Activated CD4-positive, alpha-beta T cell treated with anti-CD3 and anti-CD28 coated beads, Interleukin-2, Interleukin-4, amounts not matched to agents 100 ng/mL and 50 ng/mL, durations not matched to agents 16 hours and 8 hours (primary cell): ENCODE measurements at places on chromosomes 5 and 9.

GRCh38 chr5:53063176-53063575 lies 46.4 kb downstream of the MOCS2 start:
- no peak for DNase-seq

- DNase-seq, result no peak
Measured at GRCh38 chr9:98777618-98778017, 18.7 kb downstream of the ANKS6 start.

DNA sequence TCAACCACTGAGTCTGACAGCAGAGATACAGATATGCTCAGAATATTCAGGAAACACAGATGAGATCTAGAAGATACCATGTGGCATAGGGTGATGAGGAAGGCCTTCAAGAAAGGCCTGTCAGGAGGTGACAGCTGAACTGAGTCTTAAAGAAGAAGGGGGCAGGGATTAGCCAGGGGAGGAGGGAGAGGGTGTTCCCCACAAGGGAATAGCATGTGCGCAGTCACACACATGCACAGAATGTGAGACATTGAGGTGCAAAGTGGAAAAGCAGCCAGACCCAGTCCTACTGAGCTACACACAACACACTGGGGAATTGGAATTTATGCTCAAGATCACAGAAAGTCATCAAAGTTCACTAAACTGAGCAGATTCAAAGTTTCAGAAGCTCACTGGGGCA lies 3.0 kb upstream of the SLC25A48 start:
- DNase-seq, result no peak

GRCh38 chr9:121601194-121601593 lies 50.2 kb upstream of the DAB2IP start:
- DNase-seq, result peak; percentile 1

DNA sequence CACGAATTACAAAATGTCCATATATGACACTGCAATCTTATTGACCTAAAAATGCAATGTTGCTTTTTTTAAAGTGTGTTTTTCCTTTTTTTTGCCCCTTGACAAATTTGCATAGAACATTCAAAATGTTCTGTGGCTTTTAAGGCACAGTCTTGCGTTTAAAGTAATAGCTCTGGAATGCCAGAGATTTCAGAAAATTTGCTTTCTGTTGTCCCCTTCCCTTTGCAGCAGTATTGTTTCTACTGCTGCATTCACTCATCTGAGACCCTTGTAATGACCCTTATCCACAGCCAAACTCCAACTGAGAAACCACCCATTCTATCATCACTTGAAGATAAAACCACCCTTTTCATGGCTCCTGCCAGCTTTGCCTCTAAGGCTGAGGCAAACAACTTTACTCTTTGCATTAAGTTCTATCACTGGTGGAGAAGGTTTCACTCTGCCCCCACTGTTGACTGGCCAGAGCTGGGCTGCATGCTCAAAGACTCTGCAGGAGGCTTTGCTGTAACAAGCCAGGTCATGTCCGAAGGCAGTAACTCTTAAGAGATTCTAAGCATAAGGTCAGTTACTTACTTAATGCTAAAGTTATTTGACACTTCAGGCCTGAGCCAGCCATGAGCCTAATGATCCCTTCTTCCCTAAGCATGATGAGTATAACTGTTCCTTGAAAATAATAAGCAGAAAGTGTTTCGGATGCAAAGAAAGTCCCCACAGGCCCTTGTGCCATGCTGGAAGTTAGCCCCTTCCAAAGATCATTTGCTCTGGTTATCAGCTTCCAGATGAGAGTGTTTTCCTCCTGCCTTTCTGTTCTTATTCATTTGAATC lies 101.9 kb downstream of the CD180 start:
- no peak for DNase-seq

DNA sequence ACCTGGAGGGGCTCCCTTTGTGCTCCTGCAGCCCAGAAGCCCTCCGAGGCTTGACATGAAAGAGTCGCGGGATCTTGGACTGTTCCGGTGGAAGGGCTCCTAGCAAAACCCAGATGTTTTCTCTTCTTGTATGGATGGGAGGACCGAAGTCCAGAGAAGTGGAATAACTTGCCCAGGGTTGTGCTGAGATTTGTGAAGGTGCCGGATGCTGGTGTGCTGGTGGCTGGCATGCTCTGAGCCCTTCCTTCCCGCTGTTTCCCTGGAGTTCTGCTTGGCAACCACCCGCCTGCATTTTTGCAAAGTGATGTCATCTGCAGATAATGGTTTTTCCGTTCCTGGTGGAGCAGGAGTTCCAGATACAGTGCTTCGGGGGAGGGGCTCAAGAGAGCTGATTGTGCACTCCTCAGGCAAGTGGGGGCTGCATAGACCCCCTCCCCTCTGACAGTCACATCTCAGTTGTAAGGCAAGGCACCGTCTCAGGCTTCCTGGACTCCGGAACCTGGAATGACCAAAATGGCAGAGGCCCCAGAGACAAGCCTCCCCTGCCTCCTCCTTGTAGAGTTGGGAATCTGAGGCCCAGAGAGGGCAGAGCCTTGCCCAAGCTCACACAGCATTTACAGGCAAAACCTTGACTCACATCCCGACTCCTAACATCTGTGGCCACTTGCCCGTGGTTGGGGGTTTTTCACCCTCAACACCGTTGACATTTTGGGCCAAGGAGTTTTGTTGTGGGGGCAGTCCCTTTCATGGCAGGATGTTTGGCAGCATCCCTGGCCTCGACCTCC lies 157.0 kb downstream of the RGS3 start:
- no peak for DNase-seq

DNA sequence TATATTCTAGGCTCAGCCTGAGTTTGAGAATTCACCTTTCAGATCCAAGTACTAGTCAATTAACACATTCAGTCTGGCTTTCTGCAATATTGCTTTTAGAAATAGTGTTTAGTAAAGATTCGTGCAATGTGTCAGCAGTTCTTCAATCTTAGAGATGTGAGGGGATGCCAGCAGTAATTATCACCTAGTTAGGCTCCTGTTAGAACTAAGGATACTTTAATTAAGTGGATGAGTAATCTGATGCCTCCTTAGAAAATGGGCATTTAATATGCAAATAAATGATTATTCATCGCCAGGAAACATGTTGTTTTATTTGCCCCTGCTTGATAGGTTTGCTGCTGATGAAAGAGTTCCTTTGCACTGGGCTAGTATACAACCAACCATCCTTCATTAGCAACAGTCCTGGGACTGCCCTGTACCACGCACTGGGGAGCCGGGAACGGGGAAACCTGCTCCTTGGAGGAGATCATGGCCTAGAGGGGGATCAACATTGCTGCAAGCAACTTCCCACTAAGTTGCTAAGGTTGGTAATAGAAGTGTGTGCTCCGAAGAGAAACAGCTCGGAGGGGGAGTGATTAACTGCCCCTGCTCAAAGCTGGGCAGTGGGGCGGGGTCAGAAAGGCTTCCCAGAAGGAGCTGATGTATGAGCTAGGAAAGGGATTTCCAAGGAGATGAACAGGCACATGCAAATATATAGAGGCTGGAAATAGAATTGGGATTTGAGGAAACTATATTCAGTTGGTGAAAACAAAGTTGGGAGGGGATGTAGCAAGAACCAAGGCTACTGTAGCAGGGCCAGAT lies 231.8 kb downstream of the DRD1 start:
- DNase-seq, result no peak

DNA sequence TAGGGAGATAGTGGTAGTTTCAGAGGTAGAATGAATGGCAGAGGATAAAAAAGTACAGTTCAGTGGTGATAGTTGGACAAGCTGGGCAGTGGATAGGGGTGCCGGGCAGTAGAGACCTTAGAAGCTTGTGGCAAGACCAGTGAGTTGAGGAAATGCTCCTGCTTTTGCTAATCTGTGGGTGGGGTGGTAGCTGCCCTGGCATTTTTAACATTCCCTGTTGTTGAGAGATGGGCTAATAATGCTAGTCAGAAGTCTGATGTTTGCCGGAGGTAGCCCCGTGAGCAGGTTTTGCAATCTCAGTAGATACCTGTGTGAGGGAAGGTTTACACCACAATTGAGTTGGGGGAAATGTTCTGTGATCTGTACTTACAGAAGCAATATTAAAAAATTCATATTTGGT lies 91.1 kb downstream of the TRIO start:
- DNase-seq, result no peak

GRCh38 chr5:149837680-149838269 lies 106.8 kb downstream of the PDE6A start:
- peak; percentile 11 for DNase-seq

DNA sequence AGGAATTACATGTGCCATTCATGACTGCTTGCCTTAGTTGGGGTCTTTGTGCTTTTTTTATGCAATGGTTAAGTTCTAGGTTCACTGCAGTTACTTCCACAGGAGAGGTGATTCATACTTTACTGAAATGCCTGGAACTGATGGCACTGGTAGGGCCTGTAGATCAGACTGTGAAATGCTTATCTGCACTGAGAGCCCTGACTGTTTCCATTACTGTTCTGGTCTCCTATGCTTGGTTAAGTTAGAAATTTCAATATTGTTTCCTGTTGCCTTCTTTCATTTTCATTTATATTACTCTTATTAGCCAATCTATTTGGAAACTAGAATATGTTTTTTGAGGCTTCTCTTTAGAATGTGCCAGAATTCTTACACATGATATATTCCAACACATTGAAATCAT lies 484.1 kb upstream of the SEMA6A start:
- DNase-seq, result no peak

DNA sequence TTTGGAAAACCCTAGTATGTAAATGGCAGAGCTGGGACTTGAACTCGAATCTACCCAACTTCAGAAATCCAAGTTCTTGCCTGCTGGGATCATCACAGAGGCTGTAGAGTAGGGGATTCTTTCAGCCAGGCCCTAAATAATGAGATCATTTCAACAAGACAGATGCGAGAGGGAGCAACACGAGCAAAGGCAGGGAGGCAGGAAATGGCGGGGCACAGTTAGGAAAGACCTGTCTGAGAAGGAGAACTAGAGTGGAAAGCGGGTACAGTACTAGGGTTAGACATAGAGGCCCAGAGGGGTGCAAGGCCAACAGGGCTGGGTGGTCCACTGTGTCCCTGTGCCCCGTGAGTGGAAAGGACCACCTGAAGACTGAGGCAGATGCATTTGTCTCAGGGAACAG lies 46.1 kb downstream of the MVB12B start:
- no peak for DNase-seq

DNA sequence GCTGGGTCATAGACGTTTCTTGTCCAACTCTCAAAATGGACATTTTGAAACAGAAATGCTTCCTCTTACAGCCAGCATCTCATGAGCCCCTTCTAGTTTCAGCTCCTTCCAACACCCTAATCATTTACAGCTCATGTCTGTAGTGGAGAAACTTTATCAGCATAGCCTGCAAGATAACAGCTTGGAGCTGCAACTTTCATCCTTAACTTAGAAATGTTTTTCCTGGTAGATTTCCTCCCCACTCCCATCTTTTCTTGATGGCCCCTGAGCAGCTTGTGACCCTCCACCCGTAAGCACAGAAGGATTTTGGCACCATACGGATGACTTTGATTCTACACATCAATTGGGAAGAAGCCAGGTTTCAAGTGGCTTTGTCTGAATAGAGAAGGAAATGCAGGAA lies 53.5 kb upstream of the TGFBR1 start:
- no peak for DNase-seq

- DNase-seq, result no peak
Measured at GRCh38 chr5:173743641-173744343, 127.3 kb upstream of the BOD1 start.

DNA sequence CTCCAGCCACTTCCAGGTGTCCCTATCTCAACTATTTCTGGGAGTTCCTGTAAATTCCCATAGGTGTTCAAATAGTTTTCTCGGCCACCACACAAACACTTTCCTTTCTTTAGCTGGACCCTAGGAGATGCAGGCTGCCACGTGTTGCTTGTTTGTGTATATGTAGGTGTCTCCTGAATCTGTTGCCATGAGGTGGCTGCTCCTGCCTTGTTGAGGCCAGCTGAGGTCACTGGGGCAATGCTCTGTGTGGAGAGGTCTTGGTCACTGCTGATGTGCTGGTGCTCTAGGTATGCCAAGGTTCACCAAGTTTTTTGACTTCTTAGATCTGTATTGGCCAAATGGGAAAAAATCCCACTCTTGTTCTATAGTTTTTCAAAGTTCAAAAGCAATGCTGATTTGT lies 132.5 kb upstream of the CHD1 start:
- DNase-seq, result no peak

DNA sequence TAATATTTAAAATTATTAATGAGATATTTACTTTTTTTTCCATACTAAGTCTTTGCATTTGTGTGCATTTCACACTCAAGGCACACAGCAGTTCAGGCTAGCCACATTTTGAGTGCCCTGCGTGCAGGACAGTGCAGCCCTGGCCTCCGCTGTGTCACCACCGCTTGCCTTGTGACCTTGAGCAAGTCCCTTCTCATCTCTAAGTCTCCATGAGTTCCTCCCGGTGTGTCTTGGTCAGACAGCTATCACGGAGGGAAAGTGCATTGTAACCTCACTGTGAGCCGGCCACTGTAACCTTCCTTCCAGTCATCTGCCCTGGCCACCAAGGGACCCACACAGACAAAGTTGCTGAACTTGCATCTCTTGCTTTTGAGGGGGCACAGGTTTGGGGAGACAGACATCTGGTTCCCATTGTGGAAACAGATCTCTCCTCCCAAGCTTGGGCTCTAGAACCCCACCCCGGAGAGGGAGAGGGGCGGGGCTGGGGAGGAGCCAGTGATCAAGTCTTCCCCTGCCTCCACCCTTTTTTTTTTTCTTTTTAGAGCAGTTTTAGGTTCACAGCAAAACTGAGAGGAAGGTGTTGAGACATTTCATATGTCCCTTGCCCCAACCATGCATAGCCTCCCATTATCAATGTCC lies 96.8 kb downstream of the C9orf50 start:
- DNase-seq, result no peak

DNA sequence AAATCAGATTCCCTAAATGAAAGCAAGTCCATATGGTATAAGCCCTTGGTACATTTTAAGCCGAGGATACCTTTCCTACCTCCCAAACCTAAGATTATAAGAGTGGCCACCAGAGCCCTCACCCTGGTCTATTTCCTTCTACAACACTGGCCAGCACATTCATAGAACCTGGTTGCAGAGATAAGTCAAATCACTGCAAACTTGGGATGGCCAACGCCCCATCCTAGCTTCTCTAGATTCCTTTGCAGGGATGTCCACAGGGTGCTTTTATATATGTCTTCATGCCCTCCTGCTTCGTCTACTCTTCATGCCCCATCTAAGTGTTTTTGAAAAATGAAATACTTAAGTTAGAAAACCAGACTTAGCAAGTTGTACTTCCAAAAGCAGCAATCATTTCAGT lies 41.8 kb downstream of the SH3RF2 start:
- DNase-seq, result no peak

DNA sequence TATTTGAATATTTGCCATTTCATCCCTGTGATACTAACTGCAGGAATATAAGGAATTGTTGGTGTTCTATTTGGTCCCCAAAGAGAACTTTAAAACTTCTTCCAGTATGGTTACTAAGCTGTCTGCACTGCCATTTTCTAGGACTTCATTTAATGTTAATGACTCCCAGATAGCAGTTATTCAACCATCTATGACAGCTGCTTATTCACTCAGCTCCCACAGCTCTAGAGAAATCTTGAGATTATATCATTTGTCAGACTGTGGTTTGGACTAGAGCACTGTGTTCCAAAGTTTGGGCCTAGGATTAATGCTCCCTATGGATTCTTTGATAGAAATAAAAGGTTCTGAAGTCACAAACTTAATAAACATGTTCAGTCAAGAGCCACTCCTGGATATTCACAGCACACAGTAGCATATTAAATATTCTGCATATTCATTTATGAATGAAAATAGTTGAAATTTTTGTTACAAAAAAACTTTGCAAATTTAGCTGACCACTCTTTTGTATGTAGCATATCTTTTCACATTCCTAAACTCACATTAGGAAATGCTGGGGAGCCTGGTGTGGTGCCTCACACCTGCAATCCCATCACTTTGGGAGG lies 173.7 kb downstream of the NFIB start:
- no peak for DNase-seq
